ENCODE measurements at places on chromosomes 3 and 15. TPM values are rescaled to one million over a fixed set of nuclear protein-coding genes. Genes with fewer than 3 reads are reported as not detected.

EPHA3 gene
- 0.94 TPM for total RNA-seq

TMCO5A gene
- total RNA-seq: not detected

SENP8 gene
- total RNA-seq: 6.1 TPM

CASR gene
- total RNA-seq: not detected

GRK7 gene
- total RNA-seq: 0.20 TPM

MORC1 gene
- not detected for total RNA-seq

SLC49A4 gene
- total RNA-seq: 19.8 TPM

ADCY5 gene
- total RNA-seq: 0.63 TPM

TICRR gene
- 24.9 TPM for total RNA-seq

MESP2 gene
- total RNA-seq: not detected

FANCD2OS gene
- not detected for total RNA-seq

GOLGA6A gene
- not detected for total RNA-seq

CLDN1 gene
- 0.25 TPM for total RNA-seq

GOLGA8N gene
- 1.4 TPM for total RNA-seq

CD86 gene
- total RNA-seq: not detected

SLC38A3 gene
- total RNA-seq: 1.4 TPM

ITGA11 gene
- not detected for total RNA-seq

LRRC28 gene
- 19.4 TPM for total RNA-seq

PLCL2 gene
- total RNA-seq: 1.4 TPM

SLC15A2 gene
- 0.86 TPM for total RNA-seq

ATP8B4 gene
- 14.4 TPM for total RNA-seq

OR4F15 gene
- total RNA-seq: not detected

PLSCR5 gene
- total RNA-seq: not detected

CFAP91 gene
- total RNA-seq: 0.10 TPM

CSPG5 gene
- 1.1 TPM for total RNA-seq

SEMA3B gene
- 3.3 TPM for total RNA-seq

IL16 gene
- 0.18 TPM for total RNA-seq

PDIA3 gene
- 229 TPM for total RNA-seq

EFCC1 gene
- total RNA-seq: 0.08 TPM

SENP2 gene
- 34.1 TPM for total RNA-seq

SUCNR1 gene
- 0.41 TPM for total RNA-seq

BFSP2 gene
- 0.41 TPM for total RNA-seq

C3orf22 gene
- total RNA-seq: not detected

SLC2A2 gene
- total RNA-seq: not detected

EXD1 gene
- not detected for total RNA-seq

RETNLB gene
- total RNA-seq: not detected

DAZL gene
- not detected for total RNA-seq

PLA2G4D gene
- not detected for total RNA-seq

THPO gene
- 0.61 TPM for total RNA-seq

SPINT1 gene
- total RNA-seq: not detected

ZIC1 gene
- 44.4 TPM for total RNA-seq

GALNT15 gene
- not detected for total RNA-seq

GABRR3 gene
- 0.03 TPM for total RNA-seq

NR2E3 gene
- total RNA-seq: 8.8 TPM

ERICH6 gene
- total RNA-seq: not detected

All from SJCRH30 (cell line).